Stimulated activated CD4-positive, alpha-beta T cell treated with anti-CD3 and anti-CD28 coated beads, Interleukin-12 subunit alpha, Interleukin-12 subunit beta, amount 100 ng/mL, for 24 hours (primary cell): ENCODE measurements at places on chromosomes 2 and 18.

GRCh38 chr2:45170191-45171135 is 161.2 kb upstream of the SIX2 start:
- DNase-seq: no peak

DNA sequence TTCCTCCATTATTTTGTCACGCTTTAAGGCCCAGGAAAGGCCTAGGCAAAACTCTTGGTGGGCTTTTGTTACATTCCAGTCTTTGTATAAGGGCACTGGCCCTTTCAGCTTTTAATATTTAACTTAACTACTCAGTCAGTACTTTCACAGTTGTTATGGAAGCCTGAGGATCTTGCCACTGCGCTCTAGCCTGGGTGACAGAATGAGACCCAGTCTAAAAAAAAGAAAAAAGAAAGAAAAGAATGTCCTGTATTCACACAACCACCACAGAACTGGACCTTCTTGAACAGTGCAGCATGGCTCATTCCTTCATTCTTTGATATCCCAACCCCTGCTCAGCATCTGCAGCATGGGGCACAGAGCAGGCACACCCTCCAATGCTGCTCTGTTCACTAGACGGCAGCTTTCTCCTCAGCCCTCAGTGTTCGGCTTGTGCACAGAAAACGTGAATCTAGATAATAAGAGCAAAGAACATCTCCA is 93.4 kb upstream of the MSH2 start:
- no peak for DNase-seq

DNA sequence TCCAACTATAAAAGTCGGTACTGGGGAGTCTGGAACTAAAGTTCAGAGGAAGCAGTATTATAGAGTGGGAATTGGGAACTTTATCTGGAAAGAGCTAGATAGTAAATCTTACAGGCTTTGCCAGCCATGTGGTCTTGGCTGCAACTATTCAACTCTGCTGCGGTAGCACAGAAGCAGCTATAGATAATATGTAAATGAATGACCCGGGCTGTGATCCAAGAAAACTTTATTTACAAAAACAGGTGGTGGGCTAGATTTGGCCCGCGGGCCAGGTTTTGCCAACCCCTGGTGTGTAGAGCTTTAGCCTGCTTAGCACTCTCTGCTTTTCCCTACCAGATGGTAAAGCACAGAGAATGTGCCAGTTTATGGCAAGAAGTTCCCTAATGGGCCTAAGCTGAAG is 70.8 kb downstream of the TNP1 start:
- no peak for DNase-seq

DNA sequence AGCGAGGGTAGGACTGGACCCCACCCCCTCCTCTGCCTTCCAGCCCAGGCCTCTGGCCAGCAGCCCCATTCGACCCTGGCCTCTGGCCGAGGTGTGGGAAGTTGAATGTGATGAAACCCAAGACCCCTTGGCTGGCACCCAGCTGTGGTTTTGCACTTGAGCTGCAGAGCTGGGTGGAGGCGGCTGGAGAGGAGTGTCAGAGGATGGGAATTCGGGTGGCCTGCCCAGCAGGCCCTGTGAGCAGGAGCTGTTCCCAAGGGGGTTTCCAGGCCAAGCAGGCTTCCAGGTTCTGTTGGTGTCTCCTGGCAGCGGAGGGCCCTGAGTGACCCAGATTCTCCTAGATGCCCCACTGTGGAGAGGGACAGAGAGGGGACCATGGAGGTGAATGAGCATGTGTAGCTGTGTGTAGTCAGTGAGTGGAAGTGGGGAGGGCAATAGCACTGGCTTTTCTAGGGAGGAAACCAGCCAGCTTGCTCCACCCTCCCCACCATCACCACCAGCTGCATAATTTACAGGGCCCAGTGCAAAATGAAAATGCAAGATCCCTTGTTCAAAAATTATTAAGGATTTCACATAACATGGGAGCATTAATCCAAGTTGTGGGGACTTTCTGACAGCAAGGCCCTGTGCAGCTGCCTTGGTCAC is 172.2 kb upstream of the HAAO start:
- no peak for DNase-seq

DNA sequence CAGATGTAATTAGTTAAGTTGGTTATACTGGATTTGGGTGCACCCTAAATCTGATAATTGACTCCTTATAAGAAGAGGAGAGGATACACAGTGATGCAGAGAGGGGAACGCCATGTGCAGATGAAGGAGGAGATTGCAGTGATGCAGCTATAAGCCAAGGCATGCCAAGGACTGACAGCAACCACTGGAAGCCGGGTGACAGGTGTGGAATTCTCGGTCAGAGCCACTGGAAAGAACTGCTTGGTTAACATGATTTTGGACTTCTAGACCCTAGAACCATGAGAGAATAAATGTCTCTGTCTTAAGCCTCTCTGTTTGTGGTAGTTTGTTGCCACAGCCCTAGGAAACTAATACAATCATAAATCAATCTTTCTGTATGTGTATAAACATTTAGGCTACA is 403.3 kb upstream of the CDH20 start:
- no peak for DNase-seq

DNA sequence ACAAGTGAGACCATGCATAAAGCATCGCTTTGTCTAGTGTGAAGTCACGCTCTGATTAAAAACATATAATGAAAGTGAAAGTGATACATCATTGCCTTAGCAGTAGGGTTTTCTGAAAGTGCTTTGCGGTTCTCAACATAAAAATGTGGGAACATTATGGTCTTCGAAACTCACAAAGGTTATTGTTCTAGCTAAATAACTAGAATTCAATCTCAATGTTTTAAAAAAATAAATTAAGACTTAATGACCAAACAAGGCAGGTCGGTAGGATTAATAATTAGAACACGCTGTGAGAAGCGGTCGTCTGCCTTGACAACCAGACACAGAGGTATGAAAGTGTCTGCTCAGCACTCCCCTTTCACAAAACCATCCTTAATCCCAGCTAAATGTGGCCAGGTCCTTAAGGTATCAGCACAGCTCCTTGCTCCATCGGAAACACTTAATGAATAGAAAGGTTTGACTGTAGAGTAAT is 42.2 kb downstream of the KLHL14 start:
- no peak for DNase-seq

- no peak for DNase-seq
These were observed 15.4 kb downstream of the BCL11A start for GRCh38 chr2:60538101-60538500.

DNA sequence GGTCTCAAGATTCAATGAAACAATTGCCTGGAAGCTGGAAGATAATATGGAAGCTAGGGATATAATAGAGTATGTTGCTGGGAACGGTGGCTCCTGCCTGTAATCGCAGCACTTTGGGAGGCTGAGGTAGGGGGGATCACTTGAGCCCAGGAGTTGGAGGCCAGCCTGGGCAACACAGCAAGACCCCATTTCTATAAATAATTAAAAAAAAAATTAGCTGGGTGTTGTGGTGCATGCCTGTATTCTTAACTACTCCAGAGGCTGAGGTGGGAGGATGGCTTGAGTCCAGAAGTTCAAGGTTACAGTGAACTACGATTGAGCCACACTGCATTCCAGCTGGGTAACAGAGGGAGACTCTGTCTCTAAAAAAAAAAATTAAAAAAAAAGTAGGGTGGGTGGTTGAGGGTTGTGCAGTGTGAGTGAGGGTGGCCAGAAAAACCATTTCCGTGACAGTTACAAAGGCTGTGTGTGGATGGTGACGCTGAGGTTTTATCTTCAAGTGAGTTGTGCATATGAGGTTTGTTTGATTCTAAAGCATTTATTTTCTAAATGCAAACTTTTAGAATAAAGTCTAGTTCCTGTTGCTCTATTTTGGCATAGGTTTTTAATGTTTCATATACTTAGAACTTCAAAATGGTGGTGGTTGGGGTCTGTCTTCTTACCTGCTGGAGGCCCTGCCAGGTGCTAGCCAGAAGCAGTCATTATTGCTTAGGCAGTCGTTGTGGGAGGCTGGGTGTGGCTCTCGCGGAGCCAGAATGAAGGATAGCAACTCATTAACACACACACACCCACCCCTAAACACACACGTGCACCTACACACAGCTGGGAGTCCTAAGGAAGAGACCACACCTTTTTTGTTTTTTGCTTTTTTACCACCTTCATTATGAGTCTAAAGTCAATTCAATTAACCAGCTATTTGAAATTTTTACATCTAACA is 4.7 kb upstream of the IL1R2 start:
- no peak for DNase-seq

- no peak for DNase-seq
These were observed 10.4 kb downstream of the PELI1 start for GRCh38 chr2:64133828-64134227.

GRCh38 chr18:55346961-55347740 is 240.8 kb downstream of the TCF4 start:
- no peak for DNase-seq

DNA sequence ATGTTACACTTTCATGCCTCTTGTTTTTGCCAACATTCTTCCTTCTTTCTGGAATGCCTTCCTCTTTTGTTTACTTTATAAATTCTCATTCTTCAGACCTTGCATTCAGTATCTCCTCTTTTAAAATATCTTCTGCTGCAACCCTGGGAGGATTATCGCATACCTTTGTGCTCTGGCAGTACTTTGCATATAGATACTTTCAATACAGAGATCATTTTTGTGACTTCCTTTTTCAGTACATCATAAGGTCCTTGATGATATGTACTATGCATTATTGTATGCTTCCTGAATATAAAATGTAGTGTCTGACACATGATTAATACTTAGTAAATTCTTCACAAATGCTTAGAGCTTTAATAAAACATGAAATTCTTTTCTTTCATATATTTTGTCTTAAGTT is 538.7 kb downstream of the TRIB2 start:
- no peak for DNase-seq

GRCh38 chr2:45412754-45413379 is 198.2 kb downstream of the SRBD1 start:
- no peak for DNase-seq

DNA sequence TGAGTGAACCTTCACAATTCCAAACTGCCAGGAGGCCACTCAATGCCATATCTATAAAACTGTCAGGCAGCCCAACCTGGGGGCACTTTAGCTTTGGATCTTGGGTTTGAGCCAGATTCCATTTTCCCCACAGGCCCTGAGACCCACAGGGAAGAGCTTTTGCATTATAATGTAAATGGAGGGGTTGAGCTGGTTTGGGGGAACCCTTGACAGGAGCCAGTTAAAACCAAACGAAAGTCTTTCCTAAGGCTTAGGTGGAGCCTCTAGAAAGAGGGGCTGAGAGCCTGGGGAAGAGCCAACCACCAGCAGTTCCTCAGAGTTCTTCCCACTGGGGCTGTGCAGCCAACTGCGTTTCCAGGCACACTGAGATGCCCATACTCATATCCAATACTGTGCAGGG is 42.7 kb downstream of the BCL11A start:
- no peak for DNase-seq

GRCh38 chr2:241156971-241157441 is 6.7 kb downstream of the PPP1R7 start:
- DNase-seq: no peak

- no peak for DNase-seq
These were observed 311.6 kb downstream of the EN1 start for GRCh38 chr2:118535818-118536212.

- DNase-seq: no peak
These were observed 59.6 kb upstream of the SERPINE2 start for GRCh38 chr2:224098481-224099230.

DNA sequence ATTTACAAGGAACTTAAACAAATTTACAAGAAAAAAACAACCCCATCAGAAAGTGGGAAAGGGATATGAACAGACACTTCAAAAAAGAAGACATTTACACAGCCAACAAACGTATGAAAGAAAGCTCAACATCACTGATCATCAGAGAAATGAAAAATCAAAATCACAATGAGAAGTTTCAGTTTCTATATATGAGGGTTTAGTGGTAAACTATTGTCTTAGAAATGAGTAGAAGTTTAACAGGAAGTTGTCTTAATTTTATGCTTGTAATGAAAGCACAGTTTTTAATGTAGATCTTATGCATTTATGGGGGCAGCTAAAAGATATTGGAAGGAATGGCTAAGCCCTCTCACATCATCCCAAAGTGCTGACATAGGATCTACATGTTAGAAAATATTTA is 325.4 kb downstream of the ERBB4 start:
- no peak for DNase-seq

DNA sequence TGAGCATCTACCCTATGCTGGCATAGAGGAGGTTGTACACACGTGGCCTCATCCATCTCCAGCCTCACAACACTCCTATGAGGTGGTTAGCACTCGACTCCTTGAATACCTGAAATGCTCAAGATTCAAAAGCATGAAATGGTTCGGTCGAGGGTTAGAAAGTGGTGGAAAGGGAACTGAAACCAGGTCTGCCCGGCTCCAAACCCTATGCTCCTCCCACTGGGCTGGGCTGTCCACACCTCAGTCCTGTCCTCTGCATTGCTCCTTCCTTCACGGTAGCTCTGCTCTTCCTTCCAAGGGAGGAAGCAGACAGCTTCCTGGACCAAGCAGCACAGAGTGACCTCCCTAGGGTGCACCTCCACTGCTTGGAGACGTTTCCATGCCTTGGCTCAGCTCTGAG is 565.2 kb upstream of the ID2 start:
- no peak for DNase-seq

GRCh38 chr2:116580209-116580608 is 1234.3 kb upstream of the DDX18 start:
- DNase-seq: no peak

DNA sequence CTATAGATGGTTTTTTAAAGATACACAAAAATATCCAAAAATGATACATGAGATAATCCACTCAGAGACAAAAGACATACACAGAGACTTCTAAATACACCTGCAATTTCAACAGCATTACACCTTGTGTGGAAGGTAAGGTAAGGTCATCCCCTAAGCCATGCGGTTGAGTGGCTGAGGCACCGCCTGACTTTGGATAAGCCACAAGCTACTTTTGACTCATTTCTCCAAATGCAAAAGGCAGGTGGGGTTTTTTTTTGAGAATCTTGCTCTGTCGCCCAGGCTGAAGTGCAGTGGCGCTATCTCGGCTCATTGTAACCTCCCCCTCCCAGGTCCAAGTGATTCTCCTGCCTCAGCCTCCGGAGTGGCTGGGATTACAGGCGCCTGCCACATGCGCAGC is 13.1 kb downstream of the AP1S3 start:
- no peak for DNase-seq

DNA sequence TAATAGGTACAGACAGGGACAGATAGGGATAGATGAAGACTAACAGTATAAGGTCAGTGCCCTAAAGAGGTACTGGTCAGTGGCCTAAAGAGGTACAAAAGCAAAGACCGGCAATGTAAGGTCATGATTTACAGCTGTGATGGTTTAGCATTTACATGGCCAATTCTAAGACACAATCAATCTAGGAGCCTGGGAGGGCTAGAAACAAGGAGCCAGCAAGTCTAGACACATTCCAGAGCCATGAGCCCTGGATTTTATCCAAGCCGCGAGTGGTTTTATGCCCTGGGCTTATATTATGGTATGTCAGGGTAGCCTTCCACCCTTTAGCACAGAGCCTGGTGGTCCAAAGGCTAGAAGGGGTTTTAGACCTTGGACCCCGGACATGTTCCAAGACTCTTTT is 124.2 kb downstream of the CBLN2 start:
- no peak for DNase-seq

DNA sequence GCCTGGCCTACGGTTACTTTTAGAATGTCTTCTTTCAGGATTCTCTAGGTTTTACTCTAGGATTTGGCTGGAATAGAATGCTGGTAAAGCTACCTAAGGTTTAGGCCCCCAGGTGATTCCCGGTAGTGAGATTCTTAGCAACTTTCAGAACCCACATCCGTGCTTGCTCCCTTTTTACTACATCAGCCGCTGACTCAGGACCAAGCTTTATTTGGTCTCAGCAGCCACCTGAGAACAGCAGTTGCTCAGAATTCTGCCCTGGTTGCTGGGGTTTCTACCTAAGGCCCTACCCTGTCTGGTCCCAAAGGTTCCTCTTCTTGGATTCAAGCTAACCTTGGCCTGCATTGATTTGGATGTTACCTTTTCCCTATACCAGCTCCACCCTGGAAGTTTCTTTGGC is 36.1 kb upstream of the NDUFV2 start:
- no peak for DNase-seq
